ENCODE measurements at places on chromosomes 12 and 14.

- no peak for DNase-seq
Measured at GRCh38 chr12:89307474-89308253, 44.6 kb downstream of the DUSP6 start.

- DNase-seq: no peak
Measured at GRCh38 chr12:1912580-1913376, 5.7 kb downstream of the CACNA2D4 start.

DNA sequence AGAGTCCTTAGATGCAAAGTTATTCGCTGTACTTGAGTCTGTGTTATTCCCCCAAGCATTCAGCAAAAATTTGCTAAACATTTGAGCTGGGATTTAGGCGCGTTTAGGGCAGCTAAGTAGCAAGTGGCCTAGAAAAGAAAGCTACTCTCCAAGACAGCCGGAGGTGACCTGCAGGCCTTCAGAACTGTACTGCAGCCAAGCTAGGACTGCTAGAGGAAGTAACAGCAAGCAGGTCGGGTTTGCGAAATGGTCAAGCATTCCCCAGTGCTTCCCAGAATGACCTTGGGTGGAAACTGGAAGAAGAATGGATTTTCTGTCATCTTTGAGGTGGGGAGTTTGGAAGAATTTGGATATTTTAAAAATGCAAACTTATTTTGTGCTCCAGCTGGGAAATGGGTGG lies 287.5 kb downstream of the FOXN3 start:
- no peak for DNase-seq

DNA sequence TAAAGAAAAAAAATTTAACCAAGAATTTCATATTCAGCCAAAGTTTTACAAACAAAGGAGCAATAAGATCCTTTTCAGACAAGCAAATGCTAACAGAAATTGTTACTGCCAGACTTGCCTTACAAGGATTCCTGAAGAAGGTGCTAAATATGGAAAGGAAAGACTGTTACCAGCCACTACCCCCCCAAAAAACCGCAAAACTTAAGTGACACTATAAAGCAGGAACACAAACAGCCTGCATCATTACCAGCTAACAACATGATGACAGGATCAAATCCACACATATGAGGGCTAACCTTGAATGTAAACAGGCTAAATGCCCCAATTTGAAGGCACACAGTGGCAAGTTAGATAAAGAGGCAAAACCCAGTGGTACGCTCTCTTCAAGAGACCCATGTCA lies 55.7 kb downstream of the APOBEC1 start:
- no peak for DNase-seq

DNA sequence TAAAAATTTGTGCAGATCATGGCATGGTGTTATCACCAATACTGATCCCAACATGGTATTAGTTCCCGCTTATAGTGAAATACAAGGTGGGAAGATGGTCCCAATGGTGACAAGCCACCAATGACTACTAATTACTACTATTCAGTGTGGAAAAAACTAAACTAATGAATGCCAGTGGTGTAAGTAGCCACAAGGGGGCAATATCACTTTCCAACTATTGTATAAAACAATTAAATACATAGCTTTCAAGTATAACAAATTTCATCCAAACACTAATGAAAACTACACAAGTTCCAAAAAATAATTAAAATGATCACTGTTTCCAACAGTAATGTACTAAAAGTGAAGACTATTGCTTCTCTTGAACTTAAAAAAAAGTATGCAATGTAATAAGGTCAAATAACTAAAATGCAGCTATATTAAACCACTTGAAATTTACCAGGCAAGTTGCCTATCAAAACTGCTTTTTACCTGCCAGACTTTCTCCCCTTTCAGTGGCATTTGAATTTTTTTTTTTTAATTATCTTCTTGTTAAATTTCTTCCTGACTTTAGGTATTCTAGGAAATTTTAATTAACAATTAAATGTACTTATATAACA lies 58.0 kb downstream of the PAPLN start:
- DNase-seq: no peak

- no peak for DNase-seq
Measured at GRCh38 chr12:69284131-69284530, 44.8 kb downstream of the CPSF6 start.

- DNase-seq: no peak
Measured at GRCh38 chr12:114894076-114894475, 210.1 kb upstream of the TBX3 start.

GRCh38 chr12:118922405-118922804 lies 58.9 kb upstream of the SRRM4 start:
- no peak for DNase-seq

DNA sequence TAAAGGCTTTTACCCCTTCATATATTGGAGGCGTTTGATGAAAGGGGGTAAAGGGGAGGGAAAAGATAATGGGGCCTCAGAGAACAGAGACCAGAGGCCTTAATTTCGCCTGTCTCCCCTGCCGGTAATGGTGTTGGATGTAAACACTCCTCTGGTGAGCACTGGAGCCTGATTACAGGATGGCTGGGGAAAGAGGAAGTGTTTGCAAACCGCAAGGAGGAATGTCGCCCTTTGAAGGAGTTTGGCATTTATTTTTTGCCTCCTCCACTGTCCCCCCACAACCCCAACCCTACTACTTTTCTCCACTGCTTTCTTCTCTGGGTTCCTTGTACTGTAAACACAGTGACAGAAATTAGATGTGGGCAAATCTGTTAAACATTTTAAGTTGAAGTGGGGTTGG lies 211.9 kb upstream of the TBX3 start:
- no peak for DNase-seq

GRCh38 chr12:47889040-47889439 lies 15.8 kb downstream of the VDR start:
- DNase-seq: no peak
